ENCODE measurements at places on chromosomes 7 and 10. TPM values are rescaled to one million over a fixed set of nuclear protein-coding genes. Genes with fewer than 3 reads are reported as not detected.

Gene HOXA3
- total RNA-seq: 3.6 TPM

Gene COL1A2
- 85.0 TPM for total RNA-seq

Gene COL13A1
- 2.6 TPM for total RNA-seq

Gene GIMAP8
- total RNA-seq: 7.8 TPM

Measured in psoas muscle (tissue), 8 donors.